ENCODE measurements at places on chromosomes 3 and 15. TPM values are rescaled to one million over a fixed set of nuclear protein-coding genes. Genes with fewer than 3 reads are reported as not detected.

DNA sequence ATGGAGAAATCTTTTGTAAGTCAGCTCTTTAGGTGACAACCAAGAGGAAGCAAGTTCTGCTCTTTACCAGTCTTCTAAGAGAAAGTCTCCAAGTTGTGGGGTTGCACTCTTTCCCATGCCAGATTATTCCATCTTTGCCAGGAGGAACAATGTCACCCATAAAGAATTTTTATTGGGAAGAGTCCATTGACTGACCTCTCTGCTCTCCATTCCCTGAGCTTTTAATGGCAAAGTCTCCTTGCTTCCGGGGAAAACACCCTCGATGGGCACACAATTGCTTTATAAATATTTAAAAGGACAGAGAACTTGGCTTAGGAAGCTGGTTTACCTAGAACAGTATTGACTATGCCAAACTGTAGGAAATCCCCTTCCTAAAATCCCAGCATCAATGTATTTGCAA lies 19.9 kb upstream of the UBE2E1 start:
- H3K4me3 ChIP-seq = no peak overlapping the region
- H3K4me1 ChIP-seq = no peaks in the 10 kb centered on the region
- H3K27ac ChIP-seq = no peak overlapping the region

- no peaks in the 10 kb centered on the region for H3K36me3 ChIP-seq
- H3K27me3 ChIP-seq = no peaks in the 10 kb centered on the region
- no peak for DNase-seq
- H3K4me1 ChIP-seq = peaks cover 15% of the 10 kb centered on the region
These were observed 10.9 kb downstream of the GPR87 start for GRCh38 chr3:151305775-151306151.

GRCh38 chr3:49296781-49297411 lies 19.9 kb upstream of the C3orf62 start:
- peak; percentile 25 for DNase-seq
- H3K27me3 ChIP-seq = no peaks in the 10 kb centered on the region
- H3K36me3 ChIP-seq = peaks cover 76% of the 10 kb centered on the region
- no peaks in the 10 kb centered on the region for H3K4me1 ChIP-seq
- no peak overlapping the region for H3K4me3 ChIP-seq
- H3K27ac ChIP-seq = peak overlapping the region; percentile 60

- H3K4me3 ChIP-seq = no peak overlapping the region
- peak; percentile 78 for DNase-seq
- H3K27me3 ChIP-seq = no peaks in the 10 kb centered on the region
- H3K36me3 ChIP-seq = no peaks in the 10 kb centered on the region
- peak overlapping the region; percentile 71 for H3K27ac ChIP-seq
- peaks cover 11% of the 10 kb centered on the region for H3K4me1 ChIP-seq
These were observed 3.8 kb upstream of the SLMAP start for GRCh38 chr3:57752307-57752706.

DNA sequence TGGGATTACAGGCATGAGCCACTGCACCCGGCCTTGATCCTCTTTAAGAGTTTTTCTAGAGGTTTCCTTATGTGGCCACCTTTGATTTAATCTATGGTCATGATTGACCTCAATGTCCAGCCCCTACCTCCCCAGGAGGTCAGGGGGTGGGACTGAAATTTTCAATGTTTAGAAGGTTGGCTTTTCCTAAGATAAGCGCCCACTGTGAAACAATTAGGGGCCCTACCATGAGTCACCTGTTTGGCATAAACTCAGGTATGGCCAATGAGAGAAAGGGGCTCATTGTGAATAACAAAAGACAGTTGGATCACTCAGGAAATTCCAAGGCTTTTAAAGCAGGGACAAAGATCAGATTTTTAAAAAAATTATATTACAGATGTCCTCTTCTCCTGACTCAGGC lies 51.1 kb downstream of the ZBTB11 start:
- H3K27me3 ChIP-seq = no peaks in the 10 kb centered on the region
- no peak overlapping the region for H3K27ac ChIP-seq
- no peaks in the 10 kb centered on the region for H3K4me1 ChIP-seq
- no peak for DNase-seq
- no peaks in the 10 kb centered on the region for H3K36me3 ChIP-seq
- H3K4me3 ChIP-seq = no peak overlapping the region

DNA sequence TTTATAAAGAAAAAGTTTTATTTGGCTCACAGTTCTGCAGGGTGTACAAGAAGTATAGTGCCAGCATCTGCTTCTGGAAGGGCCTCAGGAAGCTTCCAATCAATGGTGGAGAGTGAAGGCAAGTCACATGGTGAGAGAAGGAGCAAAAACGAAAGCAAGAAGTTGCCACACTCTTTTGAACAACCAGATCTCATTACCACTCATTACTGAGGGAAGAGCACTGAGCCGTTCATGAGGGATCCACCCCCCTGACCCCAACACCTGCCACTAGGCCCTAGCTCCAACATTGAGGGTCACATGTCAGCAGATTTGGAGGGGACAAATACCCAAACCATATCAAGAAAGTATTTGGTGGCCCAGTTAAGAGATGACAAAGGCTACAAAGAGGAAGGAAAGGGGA lies 239.3 kb upstream of the UBE2E1 start:
- DNase-seq = no peak
- no peaks in the 10 kb centered on the region for H3K4me1 ChIP-seq
- no peaks in the 10 kb centered on the region for H3K27me3 ChIP-seq
- no peaks in the 10 kb centered on the region for H3K36me3 ChIP-seq
- no peak overlapping the region for H3K27ac ChIP-seq

DNA sequence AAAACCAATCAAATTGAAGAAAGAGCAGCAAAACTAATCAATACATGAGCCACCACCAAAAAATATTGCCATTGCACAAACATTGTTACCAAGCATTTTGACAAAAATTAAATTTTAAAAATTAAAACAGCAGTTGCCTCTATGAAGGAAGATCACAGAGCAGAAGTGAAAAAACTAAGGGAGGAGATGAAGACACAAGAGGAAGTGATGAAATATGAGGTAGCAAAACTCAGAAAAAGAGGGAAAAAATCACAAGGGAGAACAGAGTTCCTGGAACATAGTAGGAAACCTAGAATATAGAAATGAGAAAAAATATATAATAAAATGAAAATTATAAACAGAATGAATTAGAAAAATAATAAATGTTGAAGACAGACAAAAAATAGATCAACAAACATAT lies 7.3 kb upstream of the SERPINI2 start:
- no peaks in the 10 kb centered on the region for H3K4me1 ChIP-seq
- no peak for DNase-seq
- H3K4me3 ChIP-seq = no peak overlapping the region
- H3K27ac ChIP-seq = no peak overlapping the region
- no peaks in the 10 kb centered on the region for H3K36me3 ChIP-seq

GRCh38 chr3:80688814-80689213 lies 921.0 kb upstream of the ROBO1 start:
- DNase-seq = peak; percentile 64
- no peak overlapping the region for H3K4me3 ChIP-seq
- no peaks in the 10 kb centered on the region for H3K36me3 ChIP-seq
- no peaks in the 10 kb centered on the region for H3K27me3 ChIP-seq
- no peaks in the 10 kb centered on the region for H3K4me1 ChIP-seq
- H3K27ac ChIP-seq = no peak overlapping the region

GRCh38 chr3:183743231-183743630 lies 45.6 kb downstream of the YEATS2 start:
- no peak for DNase-seq
- no peak overlapping the region for H3K27ac ChIP-seq
- H3K27me3 ChIP-seq = no peaks in the 10 kb centered on the region

DNA sequence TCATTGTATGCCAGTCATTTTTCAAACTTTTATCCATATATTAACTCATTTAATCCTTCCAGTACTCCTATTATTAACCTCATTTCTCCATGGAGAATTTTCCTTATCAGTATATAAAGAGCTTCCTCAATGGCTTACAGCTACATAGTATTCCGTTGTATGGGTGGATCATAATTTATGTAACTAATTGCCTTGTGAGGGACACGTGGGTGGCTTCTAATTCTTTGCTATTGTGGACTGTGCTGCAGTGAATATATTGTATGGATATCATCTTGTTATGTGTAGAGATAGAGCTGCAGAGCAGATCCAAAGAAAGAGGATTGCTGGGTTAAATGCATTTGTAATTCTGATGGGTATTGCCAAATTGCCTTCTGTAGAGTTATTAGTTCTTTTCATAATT lies 25.2 kb downstream of the PML start:
- peaks cover 8% of the 10 kb centered on the region for H3K4me1 ChIP-seq
- H3K27ac ChIP-seq = no peak overlapping the region
- no peaks in the 10 kb centered on the region for H3K27me3 ChIP-seq

DNA sequence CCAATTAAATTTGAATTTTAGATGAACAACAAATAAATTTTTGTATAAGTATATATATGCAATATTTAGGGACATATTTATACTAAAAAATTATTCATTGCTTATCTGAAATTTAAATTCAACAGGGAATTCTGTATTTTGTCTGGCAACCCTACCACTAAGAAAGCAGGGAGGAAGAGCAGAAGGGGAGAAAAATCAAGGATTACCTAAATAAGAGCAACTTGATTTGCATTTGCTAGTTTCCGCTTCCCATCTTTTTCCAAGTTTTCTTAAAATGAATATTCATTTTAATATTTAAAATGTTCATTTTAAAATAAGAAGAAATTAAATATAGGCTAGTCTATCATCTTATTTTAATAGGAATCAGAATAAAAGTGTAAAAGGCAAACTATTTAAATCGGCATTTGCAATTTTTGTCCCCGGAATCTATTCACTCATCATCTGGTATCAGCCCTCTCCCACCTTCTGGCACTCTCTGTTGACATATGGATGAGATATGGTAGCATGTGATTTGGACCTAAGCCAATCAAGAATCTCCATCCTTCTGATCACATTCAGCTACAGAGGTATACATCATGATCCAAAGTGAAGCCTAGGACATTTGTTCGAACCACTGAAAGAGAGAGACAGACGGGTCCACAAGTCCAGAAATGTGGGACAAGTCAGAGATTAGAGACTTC lies 82.6 kb downstream of the TRANK1 start:
- no peaks in the 10 kb centered on the region for H3K4me1 ChIP-seq
- no peak overlapping the region for H3K4me3 ChIP-seq
- no peaks in the 10 kb centered on the region for H3K27me3 ChIP-seq
- DNase-seq = no peak

DNA sequence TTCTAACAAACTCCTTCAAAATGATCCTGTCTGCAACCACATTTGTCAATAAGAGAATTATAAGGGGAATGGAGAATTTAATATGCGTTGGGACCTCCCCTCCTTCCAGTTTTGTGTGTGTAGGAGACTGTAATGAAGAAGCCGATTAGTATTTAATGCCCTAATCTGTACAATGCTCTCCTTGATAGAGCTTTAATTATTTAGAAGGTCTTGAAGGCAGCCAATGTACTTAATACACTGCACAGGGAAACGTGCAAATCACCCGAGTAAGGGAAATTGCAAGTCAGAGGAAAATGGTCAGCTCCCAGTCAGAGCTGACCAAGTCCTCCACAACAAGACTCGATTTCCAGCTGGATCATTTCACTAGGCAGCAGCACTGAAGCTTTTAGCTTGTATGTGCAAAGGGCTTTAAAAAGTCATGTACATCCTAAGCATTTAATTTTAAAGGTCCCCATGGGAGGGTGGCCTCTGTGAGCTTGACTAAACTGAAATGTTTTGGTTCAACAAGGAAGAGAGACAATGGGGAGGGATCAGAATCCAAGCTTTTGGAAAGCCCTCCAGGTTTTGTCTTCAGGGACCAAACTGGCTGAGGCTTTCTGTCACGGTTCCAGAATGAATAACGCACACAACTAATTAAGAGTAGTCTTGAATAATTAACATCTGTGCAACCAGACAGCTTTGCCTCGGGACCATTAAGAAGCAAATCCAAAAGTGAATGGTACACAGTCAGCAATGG lies 159.8 kb upstream of the MITF start:
- H3K36me3 ChIP-seq = no peaks in the 10 kb centered on the region
- peaks cover 9% of the 10 kb centered on the region for H3K27me3 ChIP-seq
- H3K4me1 ChIP-seq = no peaks in the 10 kb centered on the region

- no peak overlapping the region for H3K27ac ChIP-seq
- H3K36me3 ChIP-seq = peaks cover 100% of the 10 kb centered on the region
- no peaks in the 10 kb centered on the region for H3K4me1 ChIP-seq
- no peak for DNase-seq
- H3K27me3 ChIP-seq = no peaks in the 10 kb centered on the region
These were observed 10.2 kb downstream of the MRPS22 start for GRCh38 chr3:139353920-139354556.

TMOD2 gene
- total RNA-seq = 10.0 TPM

RETNLB gene
- total RNA-seq = not detected

KCNMB2 gene
- total RNA-seq = 3.7 TPM

TMEM40 gene
- total RNA-seq = not detected

CELF6 gene
- total RNA-seq = 4.0 TPM

OXTR gene
- 0.73 TPM for total RNA-seq
